ENCODE measurements at places on chromosomes 7 and 10. TPM values are rescaled to one million over a fixed set of nuclear protein-coding genes. Genes with fewer than 3 reads are reported as not detected.

The GPR158 gene
- under 0.01 TPM for total RNA-seq

The CXCL12 gene
- total RNA-seq: 1.4 TPM

The MSMB gene
- not detected for total RNA-seq

The AGR3 gene
- total RNA-seq: not detected

The SPDYE9 gene
- not detected for total RNA-seq

The FAM13C gene
- total RNA-seq: 1.3 TPM

The TAF5 gene
- total RNA-seq: 5.4 TPM

The KCNMA1 gene
- total RNA-seq: 1.1 TPM

The PARD3 gene
- total RNA-seq: 44.1 TPM

The CYP26A1 gene
- total RNA-seq: 1.6 TPM

The MAGI2 gene
- total RNA-seq: 0.60 TPM

The PLAU gene
- total RNA-seq: 1.2 TPM

The RAB18 gene
- total RNA-seq: 42.9 TPM

The CCDC172 gene
- not detected for total RNA-seq

The TMEM243 gene
- total RNA-seq: 7.9 TPM

The NME8 gene
- total RNA-seq: not detected

The EGFR gene
- 0.43 TPM for total RNA-seq

The AKR1C4 gene
- 0.09 TPM for total RNA-seq

The VENTX gene
- not detected for total RNA-seq

The KCNH2 gene
- not detected for total RNA-seq

The LRRC18 gene
- total RNA-seq: under 0.01 TPM

The FEZF1 gene
- total RNA-seq: not detected

The CADPS2 gene
- total RNA-seq: 82.9 TPM

The TPK1 gene
- 12.8 TPM for total RNA-seq

The CYP3A5 gene
- total RNA-seq: not detected

The SH2D4B gene
- total RNA-seq: under 0.01 TPM

The TMEM178B gene
- total RNA-seq: 0.11 TPM

The PRLHR gene
- total RNA-seq: not detected

The MOGAT3 gene
- not detected for total RNA-seq

The WNT2 gene
- not detected for total RNA-seq

Measured in dermis lymphatic vessel endothelial cell (primary cell).